ENCODE measurements at places on chromosomes 6 and 20. TPM values are rescaled to one million over a fixed set of nuclear protein-coding genes. Genes with fewer than 3 reads are reported as not detected.
A peak's percentile ranks its signal among the peaks of the same experiment; 100 is the strongest.

GRCh38 chr6:21997119-21998037 is 299.5 kb downstream of the PRL start:
- peak; percentile 80 for DNase-seq

GRCh38 chr6:53922539-53922981 is 127.8 kb downstream of the LRRC1 start:
- no peak for DNase-seq

The SDCBP2 gene
- 2.1 TPM for total RNA-seq

The SNPH gene
- total RNA-seq: 18.5 TPM

- no peak for DNase-seq
Observed at GRCh38 chr20:55322745-55323144, 682.6 kb downstream of the CBLN4 start.

DNA sequence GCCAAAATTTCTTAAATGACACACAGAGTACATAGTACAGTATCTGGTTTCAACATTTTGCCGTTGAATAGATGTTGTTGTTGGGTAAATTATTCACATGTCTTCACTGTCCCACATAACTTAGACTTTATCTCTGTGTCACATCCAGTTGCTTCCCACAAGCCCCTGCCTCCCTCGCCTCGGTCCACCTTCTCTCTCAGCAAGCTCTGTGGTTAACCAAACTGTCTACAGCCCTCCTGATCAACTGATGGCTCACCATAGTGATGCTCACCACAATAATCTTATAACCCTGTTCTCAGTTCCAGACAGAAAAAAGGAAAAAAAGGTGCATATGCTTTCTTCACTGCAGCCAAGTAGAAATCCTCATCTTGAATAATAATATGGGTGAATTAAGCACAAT is 23.0 kb downstream of the IL17F start:
- no peak for DNase-seq

GRCh38 chr6:34912715-34913464 is 23.8 kb downstream of the ANKS1A start:
- DNase-seq: peak; percentile 90

GRCh38 chr6:122028933-122029522 is 370.4 kb upstream of the HSF2 start:
- no peak for DNase-seq

DNA sequence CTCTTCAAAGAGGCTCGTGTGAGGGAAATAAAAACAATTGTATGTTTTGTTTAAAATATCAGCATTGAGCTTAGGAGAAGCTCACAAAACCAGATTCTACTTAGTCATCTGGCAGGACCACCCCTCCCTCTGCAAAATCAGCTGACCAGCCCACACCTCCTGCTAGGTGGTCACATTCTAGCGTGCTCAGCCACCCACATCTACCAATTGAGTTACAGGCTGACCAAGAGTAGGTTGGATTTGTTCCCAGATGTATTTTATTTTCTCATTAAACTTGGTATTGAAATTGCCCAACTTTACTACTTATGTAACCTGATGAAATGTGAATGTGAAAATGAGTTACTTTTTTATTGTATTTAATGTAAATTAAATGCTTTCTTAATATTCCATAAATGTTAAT is 56.2 kb downstream of the SLC22A2 start:
- no peak for DNase-seq

The KCNK5 gene
- under 0.01 TPM for total RNA-seq

- DNase-seq: no peak
Observed at GRCh38 chr6:4707011-4707410, 69.2 kb upstream of the CDYL start.

The TBX18 gene
- 0.77 TPM for total RNA-seq

The PBOV1 gene
- total RNA-seq: not detected

GRCh38 chr20:38450412-38450975 is 15.4 kb upstream of the SNHG17 start:
- DNase-seq: peak; percentile 87

Data from fibroblast of lung (primary cell).